ENCODE measurements at places on chromosomes 1 and 21.

- DNase-seq = no peak
Observed at GRCh38 chr1:31381394-31382294, 8.8 kb upstream of the FABP3 start.

DNA sequence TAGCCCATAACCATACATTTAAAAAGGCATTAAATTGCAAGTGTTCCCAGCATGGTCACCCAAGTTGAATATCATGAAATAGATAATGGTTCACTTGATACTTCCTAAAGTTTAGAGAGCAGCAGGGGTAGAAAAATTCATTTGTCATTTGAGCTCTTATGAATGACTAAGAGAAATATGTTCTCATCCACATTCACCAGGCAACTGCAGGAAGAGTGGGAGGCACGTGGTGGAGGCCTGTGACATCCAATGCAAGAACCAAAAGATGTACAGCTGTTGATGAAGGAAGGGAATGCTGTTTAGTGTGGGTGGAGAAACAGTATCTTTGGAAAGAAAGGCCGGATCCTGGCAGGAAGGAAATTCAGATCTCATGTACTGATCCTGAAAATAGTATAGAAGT lies 473.1 kb downstream of the ADGRL2 start:
- DNase-seq = no peak

DNA sequence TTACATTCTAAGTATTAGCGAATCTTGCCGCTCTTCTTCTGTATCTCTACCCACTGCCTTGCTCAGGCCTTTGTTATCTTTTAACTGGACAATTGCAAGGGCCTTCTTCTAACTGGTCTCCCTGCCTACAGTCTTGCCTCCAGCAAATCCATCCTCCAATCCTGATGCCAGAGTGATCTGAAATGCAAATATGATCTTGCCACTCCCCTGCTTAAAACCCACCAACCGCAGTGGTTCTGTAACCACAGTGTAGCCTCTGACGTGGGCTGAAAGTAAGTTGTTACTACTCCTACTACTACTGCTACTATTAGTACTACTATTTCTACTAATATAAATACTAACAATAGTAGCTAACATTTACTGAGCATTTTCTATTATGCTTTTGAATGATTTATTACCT lies 12.4 kb downstream of the MOV10 start:
- no peak for DNase-seq

- DNase-seq = no peak
Observed at GRCh38 chr1:56547977-56548376, 31.4 kb downstream of the PLPP3 start.

GRCh38 chr21:20970691-20971090 lies 27.5 kb upstream of the NCAM2 start:
- no peak for DNase-seq

- DNase-seq = no peak
Observed at GRCh38 chr1:99559166-99559565, 86.7 kb upstream of the PALMD start.

- DNase-seq = no peak
Observed at GRCh38 chr1:186188736-186189135, 186.3 kb downstream of the TPR start.

- DNase-seq = peak; percentile 7
Observed at GRCh38 chr1:220448217-220448616, 79.7 kb upstream of the MARK1 start.

DNA sequence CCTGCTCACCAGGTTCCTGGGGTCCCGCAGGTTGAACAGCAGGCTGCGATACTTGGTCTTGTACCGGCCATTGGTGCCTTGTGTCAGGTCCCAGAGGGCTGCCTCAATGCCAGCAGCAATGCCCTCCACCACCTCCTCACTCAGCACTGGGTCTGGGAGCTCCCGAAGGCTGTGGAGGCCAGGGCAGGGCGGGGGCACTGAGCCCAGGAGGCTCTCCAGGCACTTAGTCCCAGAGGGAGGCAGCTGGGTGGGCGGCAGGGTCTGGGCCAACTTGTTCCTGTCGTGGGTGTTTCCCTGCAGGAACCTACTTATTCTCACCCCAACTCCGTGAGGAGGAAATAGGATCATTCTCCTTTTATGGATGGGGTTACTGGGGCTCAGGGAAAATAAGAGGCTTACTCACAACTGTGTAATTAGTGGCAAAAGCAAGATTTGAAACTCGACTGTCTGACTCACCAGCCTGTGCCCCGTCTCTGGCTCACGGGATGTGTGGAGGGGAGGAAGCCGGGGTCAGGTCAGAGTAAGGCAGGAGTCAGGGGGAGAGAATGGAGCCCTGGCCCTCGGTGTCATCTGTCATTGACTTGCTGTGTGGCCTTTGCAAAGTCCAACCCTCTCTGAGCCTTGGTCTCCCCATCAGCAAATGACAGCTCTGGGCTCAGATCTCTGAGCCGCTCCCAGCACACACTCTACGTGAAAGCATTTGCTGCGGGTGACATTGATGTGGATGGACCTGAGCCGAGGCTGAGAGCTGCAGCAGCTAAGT lies 17.2 kb downstream of the SPOCD1 start:
- peak; percentile 56 for DNase-seq

DNA sequence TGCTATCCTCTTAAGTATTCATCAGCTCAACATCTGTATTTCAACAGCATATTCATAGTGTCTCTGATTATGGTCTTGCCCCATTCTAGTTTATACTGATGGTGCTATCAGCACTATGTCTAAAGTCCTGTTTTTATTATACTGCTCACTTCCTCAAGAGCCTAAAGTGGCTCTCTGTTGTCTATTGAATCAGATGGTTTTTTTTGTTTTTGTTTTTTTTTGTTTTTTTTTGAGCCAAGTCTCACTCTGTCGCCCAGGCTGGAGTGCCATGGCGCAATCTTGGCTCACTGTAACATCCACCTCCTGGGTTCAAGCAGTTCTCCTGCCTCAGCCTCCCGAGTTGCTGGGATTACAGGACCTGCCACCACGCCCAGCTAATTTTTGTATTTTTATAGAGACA lies 6.1 kb downstream of the STX12 start:
- peak; percentile 61 for DNase-seq

- no peak for DNase-seq
Observed at GRCh38 chr1:31693231-31693630, 10.6 kb downstream of the COL16A1 start.

DNA sequence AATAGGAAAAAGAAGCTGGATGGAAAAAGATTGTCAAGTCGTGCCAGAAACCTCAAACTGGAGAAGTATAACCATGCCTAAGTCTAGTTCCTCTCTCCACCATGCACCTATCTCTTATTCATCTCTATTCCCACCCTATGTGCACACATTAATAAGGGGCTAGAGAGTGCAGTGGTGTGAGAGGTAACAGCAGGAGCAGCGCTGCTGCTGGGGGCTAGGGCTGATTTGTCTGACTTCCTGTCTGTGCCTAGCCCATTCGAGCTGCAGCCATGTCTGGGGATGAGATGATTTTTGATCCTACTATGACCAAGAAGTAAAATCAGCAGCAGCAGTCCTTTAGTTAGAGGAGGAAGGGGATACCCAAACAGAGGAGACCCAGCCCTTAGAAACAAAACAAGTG lies 43.0 kb downstream of the TRIM33 start:
- no peak for DNase-seq

DNA sequence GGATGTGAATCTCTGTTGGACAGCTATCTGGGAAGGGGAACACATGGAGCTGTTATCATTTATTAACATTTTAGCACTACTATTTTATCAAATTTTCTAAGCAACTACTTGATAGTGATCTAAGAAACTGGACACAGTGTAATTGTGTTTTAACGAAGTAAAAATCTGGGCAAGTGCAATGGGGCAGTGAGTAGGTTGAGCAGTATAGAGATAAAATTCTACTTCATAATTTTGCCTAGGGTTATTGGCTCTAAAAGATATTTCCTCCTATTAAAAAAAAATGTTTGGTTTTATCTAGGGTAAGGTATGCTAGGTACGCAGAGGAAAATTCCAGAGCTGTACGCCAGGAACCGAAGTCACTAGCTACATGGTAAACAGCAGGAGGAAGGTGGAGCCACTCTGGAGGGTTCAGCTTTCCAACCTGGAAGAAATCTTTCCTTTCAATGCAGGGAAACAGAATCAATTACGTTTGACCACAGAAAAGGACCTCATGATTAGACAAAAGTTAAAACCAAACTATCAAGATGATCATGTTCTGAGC lies 43.3 kb downstream of the BCAR3 start:
- no peak for DNase-seq

DNA sequence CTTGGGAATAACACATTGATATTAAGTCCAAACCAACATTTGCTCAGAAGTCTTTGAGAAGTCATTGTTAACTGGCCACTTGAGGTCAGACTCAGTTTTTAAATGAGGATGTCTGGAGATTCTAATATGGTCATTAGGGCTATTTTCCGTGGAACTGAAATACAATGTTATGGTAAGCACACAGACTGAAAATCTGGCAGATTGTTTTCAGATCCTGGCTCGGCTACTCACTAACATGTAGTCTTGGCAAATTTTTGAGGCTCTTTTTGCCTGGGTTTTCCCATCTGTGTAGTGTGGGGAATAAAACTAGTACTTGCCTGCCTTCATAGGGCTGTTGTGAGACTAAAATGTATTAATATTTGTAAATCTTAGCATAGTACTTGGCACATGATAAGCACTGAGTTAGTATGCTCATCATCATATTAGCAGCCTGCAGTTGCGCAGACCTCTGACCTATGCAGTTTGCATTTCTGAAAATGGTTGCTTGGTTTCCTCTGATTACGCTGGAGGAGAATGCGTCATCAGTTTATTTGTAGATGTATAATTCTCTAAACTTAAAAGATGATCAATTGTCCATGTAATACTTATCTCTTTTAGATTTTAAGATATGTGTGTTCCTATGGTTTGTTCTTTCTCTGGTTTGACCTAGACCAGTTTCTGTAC lies 100.8 kb downstream of the C1orf21 start:
- DNase-seq = no peak

DNA sequence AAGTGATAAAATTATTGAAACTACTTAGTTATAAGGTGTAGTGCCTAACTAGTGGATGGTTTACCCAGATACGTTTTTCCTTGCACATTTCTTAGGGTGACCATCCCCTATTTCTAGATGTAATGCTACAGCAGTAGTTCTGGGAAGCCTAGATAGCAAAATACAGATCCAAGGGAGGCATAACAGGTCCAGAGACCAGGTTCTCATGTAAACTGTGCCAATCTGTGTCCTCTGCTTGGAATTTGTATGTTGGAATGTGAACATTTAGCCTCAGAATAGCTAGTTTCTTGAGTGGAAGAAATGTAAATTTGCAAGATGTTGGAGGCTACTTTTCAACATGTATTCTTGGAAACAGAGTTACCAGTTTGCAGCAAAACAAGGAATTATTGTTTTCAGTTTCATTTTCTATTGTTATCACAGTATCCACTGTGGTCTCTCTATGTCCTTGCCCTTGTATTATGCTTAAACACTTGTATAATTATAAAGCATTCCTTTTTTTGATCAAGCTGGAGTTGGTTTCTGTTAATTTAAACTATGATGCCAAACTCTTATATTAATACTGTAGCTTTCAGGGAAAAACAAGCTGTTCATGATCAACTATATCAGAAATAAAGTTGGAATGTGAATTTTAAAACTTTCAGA lies 102.0 kb upstream of the BRINP3 start:
- peak; percentile 33 for DNase-seq

- no peak for DNase-seq
Observed at GRCh38 chr1:2314803-2315673, 76.3 kb downstream of the MORN1 start.

DNA sequence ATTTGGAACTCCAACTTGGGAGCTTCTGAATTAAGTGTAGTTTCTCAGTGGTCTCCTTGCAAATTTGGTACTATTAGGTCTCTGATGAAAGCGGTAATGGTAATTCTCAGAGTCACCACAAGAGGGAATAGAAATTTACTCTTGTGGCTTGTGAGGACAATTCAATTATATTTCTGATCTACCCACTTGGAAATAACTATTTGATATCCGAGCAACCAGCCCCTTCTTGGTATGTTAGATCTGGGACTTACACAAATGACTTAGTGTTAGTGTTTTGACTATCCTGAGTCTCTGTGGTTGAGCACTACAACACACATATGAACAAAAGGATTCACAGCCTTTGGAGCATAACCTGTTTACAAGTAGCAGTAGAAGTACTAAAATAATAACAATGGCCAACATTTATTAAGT lies 68.1 kb downstream of the RPS6KA1 start:
- no peak for DNase-seq

GRCh38 chr1:61756773-61757172 lies 14.5 kb downstream of the PATJ start:
- DNase-seq = no peak

DNA sequence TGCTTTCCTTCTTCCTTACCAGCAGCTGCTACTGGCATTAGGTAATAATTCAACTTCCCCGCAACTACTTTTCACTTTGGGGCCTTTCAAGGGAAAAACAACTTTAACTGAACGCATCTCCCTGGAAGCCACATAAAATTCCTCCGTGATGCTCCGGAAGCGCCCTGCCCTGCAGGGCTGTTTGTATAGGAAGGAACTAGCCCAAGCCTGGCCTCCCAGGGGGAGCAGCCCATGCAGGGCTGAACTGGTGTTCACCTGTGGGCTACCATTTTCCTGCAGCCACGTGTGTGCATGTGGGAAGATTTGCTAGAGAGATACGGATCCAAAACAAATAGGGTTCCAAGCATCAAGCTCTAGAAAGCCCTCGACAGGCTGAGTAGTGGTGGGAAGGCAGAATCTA lies 14.4 kb downstream of the CLDN14 start:
- DNase-seq = no peak

- DNase-seq = no peak
Observed at GRCh38 chr1:8599646-8600212, 217.7 kb downstream of the RERE start.

DNA sequence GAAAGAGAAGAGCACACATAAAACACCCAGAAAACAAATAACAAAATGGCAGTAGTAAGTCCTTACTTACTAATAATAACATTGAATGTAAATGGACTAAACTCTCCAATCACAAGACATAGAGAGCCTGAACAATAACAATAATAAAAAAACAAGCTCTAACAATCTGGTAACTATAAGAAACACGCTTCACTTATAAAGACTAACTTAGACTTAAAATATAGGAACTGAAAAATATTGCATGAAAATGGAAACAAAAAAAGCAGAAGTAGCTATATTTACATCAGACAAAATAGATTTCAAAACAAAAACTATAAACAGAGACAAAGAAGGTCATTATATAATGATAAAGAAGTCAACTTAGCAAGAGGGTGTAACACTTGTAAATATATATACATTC lies 83.1 kb upstream of the LYPLAL1 start:
- peak; percentile 93 for DNase-seq

- DNase-seq = no peak
Observed at GRCh38 chr1:175157200-175157599, 35.4 kb downstream of the KIAA0040 start.

DNA sequence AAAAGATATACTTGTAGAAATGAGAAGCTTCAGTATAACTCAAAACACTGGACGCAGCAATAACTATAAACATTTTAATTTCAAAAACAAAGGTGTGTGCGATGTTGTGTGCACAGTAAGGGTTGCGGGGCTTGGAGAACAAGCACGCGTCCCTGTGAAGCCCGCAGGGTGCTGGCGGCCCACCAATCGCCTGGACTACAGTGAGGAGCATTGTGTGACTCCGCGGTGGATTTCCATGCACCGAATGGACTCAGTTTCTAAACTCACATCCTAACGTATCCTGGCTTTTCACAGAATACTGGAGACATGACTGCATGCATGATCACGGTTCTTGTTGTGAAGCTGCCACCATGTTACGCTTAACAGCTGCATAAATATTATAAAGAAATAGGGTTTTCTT lies 33.0 kb downstream of the NTPCR start:
- no peak for DNase-seq

Data from MV-4-11 (cell line).